Activated CD4-positive, alpha-beta memory T cell treated with anti-CD3 and anti-CD28 coated beads, Interleukin-2, amount 10 ng/mL, durations not matched to agents 7 days and 5 days (primary cell): ENCODE measurements at places on chromosomes 1 and 21. TPM values are rescaled to one million over a fixed set of nuclear protein-coding genes. Genes with fewer than 3 reads are reported as not detected.

GRCh38 chr21:46457801-46458314 is 833 bp upstream of the DIP2A start:
- H3K4me3 ChIP-seq: peak overlapping the region; percentile 87
- H3K27ac ChIP-seq: peak overlapping the region; percentile 81
- H3K4me1 ChIP-seq: peaks cover 37% of the 10 kb centered on the region
- peak; percentile 43 for DNase-seq

AADACL3 gene
- total RNA-seq: not detected

- H3K4me1 ChIP-seq: peaks cover 6% of the 10 kb centered on the region
- no peaks in the 10 kb centered on the region for H3K36me3 ChIP-seq
- H3K27me3 ChIP-seq: peaks cover 48% of the 10 kb centered on the region
- no peak overlapping the region for H3K4me3 ChIP-seq
These were observed 1.4 kb downstream of the TPM3 start for GRCh38 chr1:154190550-154190949.

DNA sequence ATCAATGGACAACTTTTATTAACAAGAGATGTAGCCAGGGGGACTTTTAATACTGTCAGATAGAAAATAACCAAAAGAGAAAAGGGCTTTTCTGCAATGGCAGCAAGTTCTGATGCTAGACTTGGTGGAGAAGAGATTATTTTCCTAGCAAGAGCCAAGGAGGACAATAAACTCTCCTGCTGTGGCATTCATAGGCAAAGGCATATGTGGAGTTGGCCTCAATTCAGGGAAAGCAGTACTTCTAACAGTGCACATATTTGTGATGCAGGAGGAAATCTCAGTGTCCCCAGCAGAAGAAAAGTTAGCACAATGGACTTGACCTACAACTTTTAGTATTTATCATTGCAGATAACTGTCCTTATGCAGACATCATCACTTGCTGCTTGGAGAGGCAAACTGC is 75.1 kb upstream of the GRIK1 start:
- H3K27me3 ChIP-seq: no peaks in the 10 kb centered on the region
- H3K36me3 ChIP-seq: no peaks in the 10 kb centered on the region
- no peak overlapping the region for H3K27ac ChIP-seq
- no peak for DNase-seq
- no peaks in the 10 kb centered on the region for H3K4me1 ChIP-seq

DNA sequence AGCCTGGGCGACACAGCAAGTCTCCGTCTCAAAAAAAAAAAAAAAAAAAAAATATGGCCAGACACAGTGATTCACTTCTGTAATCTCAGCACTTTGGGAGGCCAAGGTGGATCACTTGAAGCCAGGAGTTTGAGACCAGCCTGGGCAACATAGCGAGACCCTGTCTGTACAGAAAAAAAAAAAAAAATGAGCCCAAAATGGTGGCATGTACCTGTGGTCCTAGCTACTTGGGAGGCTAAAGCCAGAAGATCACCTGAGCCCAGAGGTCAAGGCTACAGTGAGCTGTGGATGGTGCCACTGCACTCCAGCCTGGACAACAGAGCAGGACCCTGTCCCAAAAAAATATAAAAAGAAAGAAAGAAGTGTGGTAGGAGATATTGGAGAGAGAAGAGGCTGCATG is 1.7 kb upstream of the TESK2 start:
- H3K4me1 ChIP-seq: peaks cover 7% of the 10 kb centered on the region
- no peak for DNase-seq
- peaks cover 3% of the 10 kb centered on the region for H3K36me3 ChIP-seq
- peaks cover 7% of the 10 kb centered on the region for H3K27me3 ChIP-seq

CRYAA gene
- total RNA-seq: not detected

- no peak overlapping the region for H3K27ac ChIP-seq
- no peak overlapping the region for H3K4me3 ChIP-seq
- no peak for DNase-seq
- H3K27me3 ChIP-seq: peaks cover 7% of the 10 kb centered on the region
- H3K36me3 ChIP-seq: no peaks in the 10 kb centered on the region
These were observed 32.2 kb upstream of the LGALS8 start for GRCh38 chr1:236491469-236492136.

IL24 gene
- not detected for total RNA-seq

LMX1A gene
- total RNA-seq: not detected

DNA sequence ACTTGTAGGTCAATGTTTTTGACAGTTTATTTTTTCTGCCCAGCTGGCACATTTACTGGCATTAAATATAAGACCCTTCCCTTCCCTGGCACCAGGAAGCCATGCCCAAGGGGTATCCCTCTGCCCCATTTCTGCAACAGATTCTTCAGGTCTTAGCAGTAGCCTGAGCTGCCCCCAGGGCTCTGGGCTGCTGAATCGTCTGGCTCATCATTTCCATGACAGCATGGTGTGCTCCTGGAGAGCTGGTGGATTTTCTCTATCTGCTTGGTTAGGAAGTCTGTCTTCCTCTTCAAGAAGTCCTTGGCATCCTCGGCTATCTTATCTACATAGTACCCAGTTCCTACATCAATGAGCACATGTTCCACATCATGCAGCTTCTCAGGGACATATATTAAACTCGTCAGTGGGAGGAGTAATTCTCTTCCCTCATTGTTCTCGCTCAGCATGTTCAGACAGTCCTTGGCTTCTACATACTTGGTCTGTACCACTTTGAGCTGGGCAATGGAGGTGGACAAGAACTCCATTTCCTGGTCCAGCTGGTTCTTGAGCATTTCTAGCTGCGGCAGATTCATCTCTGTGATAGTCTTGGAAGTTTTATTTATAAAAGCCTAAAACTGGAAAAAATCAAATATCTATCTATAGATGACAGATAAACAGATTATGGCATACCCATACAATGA is 23.5 kb downstream of the MIA3 start:
- H3K27me3 ChIP-seq: no peaks in the 10 kb centered on the region
- H3K4me1 ChIP-seq: peaks cover 25% of the 10 kb centered on the region
- no peak overlapping the region for H3K4me3 ChIP-seq
- peaks cover 16% of the 10 kb centered on the region for H3K36me3 ChIP-seq

DNA sequence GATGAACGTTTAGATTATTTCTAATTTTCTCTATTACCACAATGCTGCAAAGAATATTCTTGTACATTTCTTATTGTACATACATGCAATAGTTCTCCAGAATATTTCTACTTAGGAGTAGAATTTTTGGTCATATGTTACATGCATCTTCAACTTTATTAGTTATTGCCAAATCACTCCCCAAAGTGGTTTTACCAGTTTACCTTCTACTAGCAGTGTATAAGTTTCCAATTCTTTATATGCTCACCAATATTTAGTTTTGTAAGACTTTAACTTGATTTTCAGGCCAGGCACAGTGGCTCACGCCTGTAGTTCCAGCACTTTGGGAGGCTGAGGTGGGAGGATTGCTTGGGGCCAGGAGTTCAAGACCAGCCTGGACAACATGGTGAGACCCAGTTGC is 55.4 kb downstream of the SNRPE start:
- H3K36me3 ChIP-seq: no peaks in the 10 kb centered on the region
- H3K27ac ChIP-seq: no peak overlapping the region
- peaks cover 7% of the 10 kb centered on the region for H3K27me3 ChIP-seq
- no peak for DNase-seq
- no peak overlapping the region for H3K4me3 ChIP-seq

ACOT11 gene
- total RNA-seq: 0.53 TPM

DNA sequence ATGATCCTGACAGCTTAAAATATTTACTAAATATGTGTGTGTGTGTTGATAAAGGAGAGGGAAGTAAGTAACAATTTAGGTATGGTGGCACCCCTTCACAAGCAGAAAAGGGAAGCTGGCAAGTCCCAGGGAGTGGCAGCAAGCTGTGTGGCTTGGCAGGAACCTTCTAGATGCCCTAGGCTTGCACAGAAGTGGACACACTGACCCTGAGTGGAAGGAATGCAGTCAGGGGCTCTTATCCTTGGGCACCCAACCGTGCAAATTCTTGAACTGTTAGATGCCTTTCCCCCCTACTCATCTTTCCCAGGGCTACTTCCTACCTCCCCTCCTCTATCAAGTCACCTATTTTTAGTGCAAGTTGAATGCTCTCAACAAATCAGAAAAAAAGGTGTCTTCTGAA is 18.9 kb downstream of the ACP6 start:
- no peak overlapping the region for H3K27ac ChIP-seq
- no peaks in the 10 kb centered on the region for H3K27me3 ChIP-seq
- H3K4me1 ChIP-seq: peaks cover 35% of the 10 kb centered on the region
- H3K36me3 ChIP-seq: peaks cover 31% of the 10 kb centered on the region
- DNase-seq: no peak

CYYR1 gene
- total RNA-seq: not detected

CIART gene
- 1.7 TPM for total RNA-seq

DNA sequence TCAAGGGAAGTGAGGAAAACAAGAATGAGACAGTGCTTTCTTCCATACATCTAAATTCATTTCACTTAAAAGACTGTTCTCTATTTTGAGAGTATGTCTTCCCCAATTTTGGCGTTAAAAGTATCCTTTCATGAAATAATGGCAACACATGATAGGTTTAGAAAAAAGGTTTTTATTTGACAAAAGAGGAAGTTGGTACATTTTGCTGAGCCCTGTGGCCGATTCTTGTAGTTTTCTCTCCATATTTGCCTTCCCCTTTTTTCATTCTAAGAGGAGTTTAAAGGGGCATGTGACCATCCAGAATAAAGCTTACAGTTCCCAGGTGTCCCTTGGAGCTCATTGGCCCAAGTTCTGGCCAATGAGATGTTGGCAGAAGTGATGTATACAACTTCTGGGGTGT is 140.4 kb upstream of the KCNE2 start:
- no peaks in the 10 kb centered on the region for H3K4me1 ChIP-seq
- no peak overlapping the region for H3K27ac ChIP-seq
- no peaks in the 10 kb centered on the region for H3K27me3 ChIP-seq
- no peaks in the 10 kb centered on the region for H3K36me3 ChIP-seq

GRCh38 chr21:35428489-35428888 is 379.4 kb upstream of the RUNX1 start:
- peaks cover 19% of the 10 kb centered on the region for H3K4me1 ChIP-seq
- no peak overlapping the region for H3K27ac ChIP-seq
- peaks cover 3% of the 10 kb centered on the region for H3K36me3 ChIP-seq
- DNase-seq: no peak
- H3K4me3 ChIP-seq: no peak overlapping the region

UROD gene
- 67.1 TPM for total RNA-seq

PRR9 gene
- total RNA-seq: not detected

DNA sequence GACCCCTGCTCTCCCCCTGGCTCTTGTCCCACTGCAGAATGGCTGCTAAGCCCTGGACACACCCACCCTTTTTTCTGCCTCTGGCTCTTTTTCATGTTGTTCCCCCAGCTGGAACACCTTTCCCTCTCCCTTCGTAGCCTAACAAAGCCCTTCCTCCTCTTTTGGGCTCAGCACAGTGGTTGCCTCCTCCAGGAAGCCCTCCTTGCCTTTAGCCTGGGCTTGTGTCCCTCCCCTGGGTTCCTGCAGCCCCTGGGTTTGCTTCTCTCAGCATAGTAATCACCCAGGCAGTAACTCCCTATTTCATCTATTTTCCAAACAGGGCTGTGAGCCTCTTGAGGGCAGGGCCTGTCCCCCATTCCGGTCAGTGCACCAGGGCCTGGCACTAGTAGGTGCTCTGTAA is 19.8 kb upstream of the ACTL8 start:
- H3K27ac ChIP-seq: no peak overlapping the region
- DNase-seq: no peak
- no peaks in the 10 kb centered on the region for H3K27me3 ChIP-seq
- no peaks in the 10 kb centered on the region for H3K4me1 ChIP-seq

- H3K27ac ChIP-seq: no peak overlapping the region
- H3K27me3 ChIP-seq: peaks cover 13% of the 10 kb centered on the region
- H3K4me1 ChIP-seq: peaks cover 4% of the 10 kb centered on the region
- DNase-seq: no peak
- no peaks in the 10 kb centered on the region for H3K36me3 ChIP-seq
These were observed 78.6 kb upstream of the SLC44A3 start for GRCh38 chr1:94741510-94741909.

DNA sequence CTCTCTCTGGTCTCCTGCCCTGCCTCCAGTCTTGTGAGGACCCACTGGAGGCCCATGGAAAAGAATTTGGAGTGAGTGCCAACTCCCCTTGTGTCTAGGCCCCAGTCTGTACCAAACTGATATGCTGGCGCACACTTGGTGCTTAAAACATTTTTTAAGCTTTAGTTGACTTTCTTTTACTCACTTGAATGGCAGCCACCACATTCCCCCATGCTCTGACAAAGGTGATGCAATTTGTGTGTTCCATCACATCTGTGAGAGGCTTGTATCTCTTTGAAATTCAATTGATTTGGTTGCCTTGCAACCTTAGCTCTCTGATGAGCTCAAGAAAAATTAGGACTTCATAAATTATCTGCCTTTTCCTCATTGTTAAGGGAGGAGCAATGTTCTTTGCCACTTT is 30.5 kb upstream of the WDTC1 start:
- no peaks in the 10 kb centered on the region for H3K4me1 ChIP-seq
- no peaks in the 10 kb centered on the region for H3K36me3 ChIP-seq
- H3K27ac ChIP-seq: no peak overlapping the region
- H3K4me3 ChIP-seq: no peak overlapping the region

GRCh38 chr1:56052041-56052440 is 527.3 kb downstream of the PLPP3 start:
- H3K4me1 ChIP-seq: no peaks in the 10 kb centered on the region
- H3K4me3 ChIP-seq: no peak overlapping the region
- H3K27me3 ChIP-seq: no peaks in the 10 kb centered on the region
- H3K27ac ChIP-seq: no peak overlapping the region

DNA sequence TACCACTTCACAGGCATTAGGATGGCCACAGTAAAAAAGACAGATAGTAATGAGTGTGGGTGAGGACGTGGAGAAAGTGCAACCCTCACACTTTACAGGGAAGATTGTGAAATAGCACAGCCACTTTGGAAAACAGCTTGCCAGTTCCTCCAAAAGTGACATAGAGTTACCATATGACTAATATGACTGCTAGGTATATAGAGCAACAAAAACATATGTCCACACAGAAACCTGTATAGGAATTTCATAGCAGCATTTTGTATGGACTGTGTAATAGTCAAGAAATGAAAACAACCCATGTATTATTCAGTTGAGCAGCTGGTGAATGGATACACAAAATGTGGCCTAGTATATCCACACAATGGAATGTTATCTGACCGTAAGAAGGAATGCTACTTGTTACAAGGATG is 30.4 kb upstream of the LBR start:
- no peak overlapping the region for H3K27ac ChIP-seq
- H3K36me3 ChIP-seq: no peaks in the 10 kb centered on the region
- H3K4me1 ChIP-seq: peaks cover 62% of the 10 kb centered on the region
- no peaks in the 10 kb centered on the region for H3K27me3 ChIP-seq
- H3K4me3 ChIP-seq: no peak overlapping the region
- DNase-seq: no peak

FAM89A gene
- 6.8 TPM for total RNA-seq

GRCh38 chr21:36423771-36424433 is 38.7 kb downstream of the CHAF1B start:
- peaks cover 13% of the 10 kb centered on the region for H3K36me3 ChIP-seq
- peaks cover 21% of the 10 kb centered on the region for H3K4me1 ChIP-seq
- DNase-seq: no peak
- no peak overlapping the region for H3K4me3 ChIP-seq
- no peaks in the 10 kb centered on the region for H3K27me3 ChIP-seq

GRCh38 chr1:68293609-68294366 is 61.5 kb upstream of the WLS start:
- H3K27ac ChIP-seq: no peak overlapping the region
- H3K4me3 ChIP-seq: no peak overlapping the region
- H3K36me3 ChIP-seq: no peaks in the 10 kb centered on the region
- H3K27me3 ChIP-seq: no peaks in the 10 kb centered on the region

- H3K4me3 ChIP-seq: no peak overlapping the region
- H3K36me3 ChIP-seq: no peaks in the 10 kb centered on the region
- no peaks in the 10 kb centered on the region for H3K4me1 ChIP-seq
- DNase-seq: no peak
These were observed 118.2 kb downstream of the FOXD2 start for GRCh38 chr1:47555841-47556560.

- H3K36me3 ChIP-seq: no peaks in the 10 kb centered on the region
- peak; percentile 77 for DNase-seq
- no peak overlapping the region for H3K27ac ChIP-seq
- peaks cover 3% of the 10 kb centered on the region for H3K4me1 ChIP-seq
These were observed 25.3 kb upstream of the ETV3 start for GRCh38 chr1:157163273-157164127.
